Ecto neural progenitor cell (in vitro differentiated cells): ENCODE measurements at places on chromosomes 16 and 17.

- peak; percentile 58 for DNase-seq
Measured at GRCh38 chr16:7227229-7227721, 105.4 kb upstream of the RBFOX1 start.

- DNase-seq, result no peak
Measured at GRCh38 chr16:57577214-57577613, 34.8 kb downstream of the ADGRG5 start.

- peak; percentile 34 for DNase-seq
Measured at GRCh38 chr16:89892055-89892630, 18.8 kb downstream of the TCF25 start.

- DNase-seq, result no peak
Measured at GRCh38 chr17:20944014-20944865, 98.6 kb downstream of the USP22 start.

GRCh38 chr17:78878871-78879527 lies 24.0 kb downstream of the CEP295NL start:
- DNase-seq, result no peak

DNA sequence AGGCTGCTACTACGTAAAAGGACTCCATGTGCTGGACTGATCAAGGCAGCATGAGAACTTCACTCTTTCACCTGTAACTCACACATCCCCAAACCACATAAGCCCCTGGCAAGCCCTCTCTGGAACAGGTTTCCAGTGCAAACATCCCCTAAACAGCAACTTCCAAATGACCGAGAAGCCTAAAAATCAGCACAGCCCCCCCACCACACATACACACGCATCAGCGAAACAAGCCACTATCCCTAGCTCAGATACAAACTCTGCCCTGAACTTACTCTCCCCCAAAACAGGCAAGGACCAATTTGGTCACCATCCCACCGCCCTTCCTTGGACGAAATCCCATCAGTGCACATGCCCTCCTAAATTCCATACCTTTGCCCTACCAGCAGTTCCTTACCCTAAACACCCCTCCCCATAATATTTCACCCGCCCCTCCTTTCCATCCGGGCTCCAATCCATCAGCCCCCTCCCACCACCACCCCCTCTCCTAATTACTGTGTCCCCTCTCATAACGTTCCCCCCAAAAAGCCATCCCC lies 735 bp downstream of the LSM12 start:
- DNase-seq, result no peak

DNA sequence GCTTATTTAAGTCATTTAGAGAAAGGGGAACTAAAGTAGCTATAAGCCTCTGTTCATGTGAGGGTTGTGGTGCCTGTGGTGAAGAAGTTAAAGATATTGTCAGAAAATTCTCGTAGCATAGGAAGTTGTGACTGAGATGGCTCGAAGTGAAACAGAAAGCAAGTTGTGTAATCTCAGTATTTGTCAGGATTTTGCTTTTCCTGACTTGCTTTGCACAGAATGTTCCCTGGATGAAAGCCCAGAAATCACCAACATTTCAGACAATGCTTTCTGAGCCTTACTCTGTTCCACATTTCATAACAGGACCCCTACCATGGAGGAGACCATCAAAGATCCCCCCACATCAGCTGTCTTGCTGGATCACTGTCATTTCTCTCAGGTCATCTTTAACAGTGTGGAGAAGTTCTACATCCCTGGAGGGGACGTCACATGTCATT lies 10.6 kb downstream of the CALCOCO2 start:
- DNase-seq, result no peak

DNA sequence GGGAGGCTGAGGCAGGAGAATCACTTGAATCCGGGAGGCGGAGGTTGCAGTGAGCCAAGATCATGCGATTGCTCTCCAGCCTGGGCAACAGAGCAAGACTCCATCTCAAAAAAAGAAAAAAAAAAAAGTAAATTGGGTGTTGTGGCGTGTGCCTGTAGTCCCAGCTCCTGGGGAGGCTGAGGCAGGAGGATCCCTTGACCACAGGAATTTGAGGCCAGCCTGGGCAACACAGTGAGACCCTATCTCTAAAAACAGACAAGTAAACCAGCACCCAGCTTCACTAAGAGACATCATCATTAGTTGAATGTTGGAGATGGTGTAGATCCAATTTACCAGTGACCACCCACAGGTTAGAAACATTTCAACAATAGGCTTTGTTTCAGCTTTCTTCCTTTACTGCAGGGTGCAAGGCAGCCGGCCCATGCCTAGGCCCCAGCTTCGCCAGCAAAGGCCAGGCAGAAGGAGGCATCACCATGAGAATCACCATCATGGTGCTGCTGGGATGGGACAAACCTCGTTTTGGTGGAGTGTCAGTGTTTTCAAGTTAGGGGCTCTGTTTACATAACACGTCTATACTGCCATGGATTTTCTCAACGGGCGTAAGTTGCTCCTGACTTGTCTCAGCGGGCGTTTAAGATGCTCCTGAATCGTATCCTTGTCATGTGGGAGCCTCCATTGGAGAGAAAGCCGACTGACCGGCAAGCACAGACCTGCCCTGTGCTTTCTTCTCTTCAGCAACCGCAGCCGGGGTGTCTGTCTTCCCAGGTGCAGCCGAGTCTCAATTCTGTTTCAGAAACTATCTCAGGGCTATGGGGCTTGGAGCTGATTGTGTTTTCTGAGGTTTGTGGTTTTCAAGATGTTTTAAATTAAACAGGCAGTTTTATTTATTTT lies 7.3 kb downstream of the TCF25 start:
- no peak for DNase-seq

- DNase-seq, result no peak
Measured at GRCh38 chr17:74190154-74190553, 13.3 kb upstream of the RPL38 start.

DNA sequence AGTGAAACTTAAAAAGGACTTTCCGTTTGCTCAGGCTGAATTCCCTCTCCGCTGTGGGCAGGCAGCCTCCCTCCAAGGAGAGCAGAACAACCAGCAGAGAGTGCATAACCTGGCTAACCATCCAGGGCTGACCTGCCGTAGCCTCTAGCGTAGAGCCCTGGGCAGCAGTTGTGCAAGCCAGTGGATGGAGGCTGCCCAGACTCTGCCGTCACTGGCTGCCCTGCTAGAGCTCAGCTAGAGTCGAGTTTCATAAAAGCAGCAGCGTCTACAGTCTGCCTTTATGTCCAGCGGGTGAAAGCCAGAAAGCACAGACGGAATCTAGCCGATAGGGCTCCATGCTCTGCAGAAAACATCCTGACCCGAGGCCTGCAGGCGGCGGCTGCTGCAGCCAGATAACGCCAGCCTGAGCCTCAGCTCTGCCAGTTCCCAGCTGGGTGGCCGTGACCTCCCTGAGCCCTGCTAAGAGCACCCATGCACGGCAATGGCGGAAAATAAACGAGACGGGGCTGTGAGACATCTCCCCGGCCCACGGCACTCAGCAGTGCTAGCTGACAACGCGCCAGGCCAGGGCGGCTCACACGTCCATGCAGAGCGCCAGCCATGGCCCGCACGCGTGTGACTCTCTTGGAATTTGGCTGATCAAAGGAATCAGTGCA lies 231.3 kb downstream of the ENGASE start:
- no peak for DNase-seq

GRCh38 chr16:12211870-12212690 lies 235.5 kb downstream of the SNX29 start:
- DNase-seq, result no peak

DNA sequence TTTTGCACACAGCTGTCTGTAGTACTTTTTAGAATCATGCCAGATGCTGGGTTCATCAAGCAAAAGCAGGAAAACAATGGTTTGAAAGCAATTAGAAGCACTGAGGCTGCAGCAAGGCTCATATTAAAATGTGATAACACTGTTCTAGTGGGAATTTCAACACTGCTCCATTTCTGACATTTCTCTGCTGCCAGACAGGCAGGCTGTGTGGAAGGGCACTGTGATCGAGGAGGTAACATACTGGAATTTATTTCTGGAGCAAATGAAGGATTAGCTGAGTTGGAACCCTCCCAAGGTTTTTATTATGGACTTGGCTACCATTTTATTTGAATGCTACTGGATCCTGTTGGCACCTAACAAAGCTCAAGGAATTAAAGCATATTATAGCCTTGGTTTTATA lies 66.9 kb downstream of the SKAP1 start:
- no peak for DNase-seq

DNA sequence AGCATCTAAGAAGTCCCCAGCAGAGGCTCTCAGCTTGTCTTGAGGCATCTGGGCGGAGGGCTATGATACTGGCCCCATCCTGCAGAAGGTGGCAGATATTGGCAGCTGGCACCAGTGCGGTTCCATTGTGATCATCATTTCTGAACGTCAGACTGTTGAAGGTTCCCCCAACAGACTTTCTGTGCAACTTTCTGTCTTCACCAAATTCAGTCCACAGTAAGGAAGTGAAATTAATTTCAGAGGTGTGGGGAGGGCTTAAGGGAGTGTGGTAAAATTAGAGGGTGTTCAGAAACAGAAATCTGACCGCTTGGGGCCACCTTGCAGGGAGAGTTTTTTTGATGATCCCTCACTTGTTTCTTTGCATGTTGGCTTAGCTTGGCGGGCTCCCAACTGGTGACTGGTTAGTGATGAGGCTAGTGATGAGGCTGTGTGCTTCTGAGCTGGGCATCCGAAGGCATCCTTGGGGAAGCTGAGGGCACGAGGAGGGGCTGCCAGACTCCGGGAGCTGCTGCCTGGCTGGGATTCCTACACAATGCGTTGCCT lies at the start of gene CIITA:
Gene CIITA (plus strand): TSS at position 404 of the 543 bp plus-strand sequence. CDS start 129 bp downstream, at position 533.
- DNase-seq, result no peak

- no peak for DNase-seq
Measured at GRCh38 chr17:65181237-65182061, 44.3 kb downstream of the RGS9 start.

- no peak for DNase-seq
Measured at GRCh38 chr17:1511756-1512321, 4.6 kb downstream of the INPP5K start.

DNA sequence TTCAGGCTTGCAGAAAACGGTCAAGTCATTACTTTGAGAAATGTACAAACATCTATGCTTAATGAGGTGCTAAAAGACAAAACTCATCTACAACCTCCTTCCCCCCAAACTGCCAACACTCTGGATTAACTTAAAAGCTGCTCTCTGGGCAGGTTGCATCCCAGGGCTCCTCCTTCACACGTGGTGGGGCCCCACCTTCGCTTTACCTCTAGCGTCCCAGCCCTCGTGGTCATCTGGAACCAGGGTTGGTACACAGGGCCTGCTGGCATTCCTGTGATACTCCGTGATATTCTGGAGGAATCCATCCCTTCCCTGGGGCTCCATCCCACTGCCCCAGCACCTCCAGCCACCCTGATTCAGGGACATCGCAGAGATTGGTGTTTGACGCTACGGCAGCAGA lies 4.8 kb downstream of the METRNL start:
- DNase-seq, result no peak

GRCh38 chr17:73788111-73788510 lies 143.9 kb upstream of the SDK2 start:
- no peak for DNase-seq

DNA sequence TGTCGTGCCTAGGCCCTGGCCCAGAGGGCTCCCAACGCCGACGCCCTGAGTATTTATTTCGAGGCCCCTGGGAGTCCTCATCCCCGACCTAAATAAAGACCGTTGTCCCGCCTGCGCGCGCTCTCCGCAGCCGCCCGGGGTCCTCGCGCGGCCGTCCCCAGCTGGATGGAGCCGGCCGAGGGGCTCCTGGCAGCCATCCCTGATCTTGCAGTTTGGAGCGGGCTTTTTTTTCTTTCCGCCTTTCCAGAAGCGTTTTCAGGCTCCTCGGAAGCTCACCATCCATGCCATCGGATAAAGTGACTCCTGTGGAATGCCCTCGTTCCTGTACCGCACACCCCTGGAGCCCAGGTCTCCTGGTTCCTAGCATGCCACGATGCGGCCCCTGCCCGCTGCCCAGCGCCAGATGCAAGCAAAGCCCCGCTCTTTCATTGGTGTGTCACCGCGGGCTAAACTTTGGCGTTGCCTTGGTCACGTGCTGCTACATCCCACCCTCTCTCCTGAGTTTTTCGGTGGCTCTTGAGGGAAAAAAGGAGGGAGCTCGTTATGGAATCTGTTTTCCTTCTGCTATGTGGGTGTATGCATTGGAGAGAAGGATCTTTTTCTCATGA lies 716 bp downstream of the TMEM94 start:
- DNase-seq, result peak; percentile 82

DNA sequence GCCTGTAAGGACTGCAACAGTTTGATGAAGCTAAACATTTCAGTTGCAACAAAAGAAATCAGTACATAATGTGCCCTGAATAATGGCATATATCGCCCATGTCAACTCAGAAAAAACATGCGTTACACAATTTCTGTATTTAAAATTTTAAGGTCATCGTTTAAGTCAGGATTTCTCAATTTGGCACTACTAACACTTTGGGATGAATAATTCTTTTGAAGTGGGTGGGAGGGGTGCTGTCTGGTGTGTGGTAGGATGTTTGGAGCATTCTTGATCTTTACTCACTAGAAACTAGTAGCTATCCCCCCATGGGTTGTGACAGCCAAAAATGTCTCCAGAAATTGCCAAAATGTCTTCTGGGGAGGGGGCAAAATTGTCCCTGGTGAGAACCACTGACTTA lies 50.7 kb upstream of the CNTNAP4 start:
- DNase-seq, result no peak

GRCh38 chr17:83204230-83204725 lies 124.9 kb downstream of the METRNL start:
- no peak for DNase-seq

- DNase-seq, result no peak
Measured at GRCh38 chr17:48553826-48554225, 8.9 kb upstream of the HOXB2 start.

GRCh38 chr16:11356573-11357331 lies 11.5 kb downstream of the RMI2 start:
- DNase-seq, result peak; percentile 76

DNA sequence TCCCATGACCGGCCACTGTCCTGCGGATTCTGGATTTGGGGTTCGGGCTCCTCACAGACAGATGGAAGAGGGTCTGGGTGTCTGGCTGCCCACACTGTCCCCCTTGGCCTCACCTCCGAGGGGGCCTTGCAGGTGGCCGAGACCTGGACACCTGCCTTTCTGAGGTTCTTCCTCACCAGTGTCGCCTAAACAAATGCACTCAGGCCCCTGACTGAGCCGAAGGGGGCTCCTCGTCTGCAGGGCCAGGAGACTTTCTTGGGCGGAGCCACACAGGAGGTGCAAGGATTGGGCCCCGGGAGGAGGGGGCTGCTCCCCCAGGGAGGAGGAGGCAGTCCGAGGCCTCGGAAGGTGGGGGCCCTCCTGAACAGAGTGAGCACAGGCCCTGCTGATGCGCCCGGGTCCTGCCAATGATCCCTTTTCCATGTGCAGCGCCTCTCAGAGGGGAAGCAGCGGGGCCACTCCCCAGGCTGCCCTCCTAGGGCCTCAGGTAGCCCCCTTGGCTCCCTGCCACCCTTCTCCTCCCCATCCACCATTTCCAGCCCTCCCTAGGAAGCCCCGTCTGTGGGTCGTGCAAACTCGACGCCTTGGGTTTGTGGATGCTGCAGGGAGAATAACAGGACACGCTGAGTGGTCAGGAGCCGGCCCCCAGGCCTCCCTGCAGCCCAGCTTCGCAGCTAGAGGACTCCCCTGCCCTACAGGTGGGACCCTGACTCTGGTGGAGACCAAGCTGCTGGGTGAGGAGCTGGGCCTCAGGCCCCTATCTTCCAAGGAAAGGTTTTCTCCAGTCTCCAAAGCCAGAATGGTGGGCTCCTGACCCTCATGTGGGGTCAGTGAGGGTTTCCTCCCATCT lies 63.4 kb upstream of the ZNF469 start:
- DNase-seq, result no peak
